Umbilical cord (tissue), 2 donors: ENCODE measurements at places on chromosomes 6 and 20. TPM values are rescaled to one million over a fixed set of nuclear protein-coding genes. Genes with fewer than 3 reads are reported as not detected.

Gene OOEP
- not detected for total RNA-seq

Gene SMIM29
- 10.1 TPM for total RNA-seq

Gene CDYL
- total RNA-seq, result 28.2 TPM

Gene OR2B2
- not detected for total RNA-seq

Gene TBXT
- not detected for total RNA-seq

Gene NRN1
- 3.6 TPM for total RNA-seq

Gene ZNF335
- 13.7 TPM for total RNA-seq

Gene ADGRG6
- total RNA-seq, result 104 TPM

Gene COL10A1
- 2.2 TPM for total RNA-seq

Gene KIF13A
- total RNA-seq, result 51.3 TPM

Gene KCNK5
- total RNA-seq, result not detected

Gene OTOR
- 1.7 TPM for total RNA-seq

Gene ZC2HC1B
- total RNA-seq, result not detected
